ENCODE measurements at places on chromosomes 16 and 17. TPM values are rescaled to one million over a fixed set of nuclear protein-coding genes. Genes with fewer than 3 reads are reported as not detected.
A peak's percentile ranks its signal among the peaks of the same experiment; 100 is the strongest.

Gene EVI2A
- 1.6 TPM for total RNA-seq

Gene NECAB2
- 1.7 TPM for total RNA-seq

Gene ABCA9
- total RNA-seq: 4.5 TPM

GRCh38 chr17:352421-353212, at the start of gene RPH3AL:
Gene RPH3AL (minus strand): TSS chr17:352807. CDS start chr17:327543, 25,264 bp downstream.
- peak within 1 kb of the TSS; percentile 9 for H3K4me3 ChIP-seq
- peak; percentile 91 for DNase-seq
- H3K27me3 ChIP-seq: no peaks in the 10 kb centered on the region
- no peaks in the 10 kb centered on the region for H3K36me3 ChIP-seq

GRCh38 chr17:42313773-42314566, 25.7 kb downstream of the STAT5A start:
- H3K4me1 ChIP-seq: peaks cover 7% of the 10 kb centered on the region
- no peak overlapping the region for H3K4me3 ChIP-seq
- no peak for DNase-seq
- H3K27me3 ChIP-seq: no peaks in the 10 kb centered on the region

- H3K27me3 ChIP-seq: no peaks in the 10 kb centered on the region
- no peaks in the 10 kb centered on the region for H3K36me3 ChIP-seq
- no peak overlapping the region for H3K4me3 ChIP-seq
- no peak for DNase-seq
Measured at GRCh38 chr16:53827741-53828140, 123.8 kb downstream of the FTO start.

DNA sequence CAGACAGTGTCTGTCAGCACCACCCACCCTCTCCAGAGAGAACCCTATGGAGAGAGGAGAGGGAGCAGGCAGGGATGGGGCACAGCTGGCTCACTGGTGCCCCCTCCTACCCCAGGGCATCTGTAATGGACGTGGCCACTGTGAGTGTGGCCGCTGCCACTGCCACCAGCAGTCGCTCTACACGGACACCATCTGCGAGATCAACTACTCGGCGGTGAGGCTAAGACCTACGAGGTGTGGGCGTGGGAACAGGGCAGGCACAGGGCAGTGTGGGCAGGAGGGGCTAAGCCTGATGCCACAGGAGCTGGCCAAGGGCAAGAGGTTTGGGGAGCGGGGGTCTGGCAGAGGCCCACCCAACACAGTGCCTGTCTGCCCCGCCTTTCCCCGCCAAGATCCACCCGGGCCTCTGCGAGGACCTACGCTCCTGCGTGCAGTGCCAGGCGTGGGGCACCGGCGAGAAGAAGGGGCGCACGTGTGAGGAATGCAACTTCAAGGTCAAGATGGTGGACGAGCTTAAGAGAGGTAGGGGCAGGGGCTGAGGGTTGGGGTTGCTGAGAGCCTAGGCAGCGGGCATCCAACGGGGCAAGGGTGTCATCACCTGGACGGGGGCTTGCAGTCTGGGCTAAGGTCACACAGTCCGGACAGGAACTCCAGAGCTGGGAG, 15.0 kb downstream of the ITGB4 start:
- no peaks in the 10 kb centered on the region for H3K27me3 ChIP-seq
- no peaks in the 10 kb centered on the region for H3K36me3 ChIP-seq
- H3K4me1 ChIP-seq: no peaks in the 10 kb centered on the region
- DNase-seq: no peak
- no peak overlapping the region for H3K27ac ChIP-seq

DNA sequence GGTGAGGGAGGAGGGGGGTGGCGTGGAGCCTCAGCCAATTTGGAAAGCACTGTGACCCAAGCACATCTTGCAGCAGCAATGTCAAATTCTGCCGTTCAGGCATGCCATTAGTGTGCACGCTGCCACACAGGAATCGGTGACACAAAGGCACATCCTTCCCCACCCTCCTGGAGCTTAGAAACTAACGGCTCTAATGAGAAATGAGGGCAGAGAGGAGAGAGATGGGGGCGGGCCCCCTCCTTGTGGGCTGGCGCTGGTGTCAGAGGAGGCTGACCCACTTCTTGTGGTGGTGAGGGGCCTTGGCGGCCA, 94.8 kb downstream of the RTN4RL1 start:
- no peaks in the 10 kb centered on the region for H3K27me3 ChIP-seq
- DNase-seq: no peak
- peaks cover 8% of the 10 kb centered on the region for H3K4me1 ChIP-seq
- H3K36me3 ChIP-seq: no peaks in the 10 kb centered on the region
- H3K27ac ChIP-seq: no peak overlapping the region
- no peak overlapping the region for H3K4me3 ChIP-seq

DNA sequence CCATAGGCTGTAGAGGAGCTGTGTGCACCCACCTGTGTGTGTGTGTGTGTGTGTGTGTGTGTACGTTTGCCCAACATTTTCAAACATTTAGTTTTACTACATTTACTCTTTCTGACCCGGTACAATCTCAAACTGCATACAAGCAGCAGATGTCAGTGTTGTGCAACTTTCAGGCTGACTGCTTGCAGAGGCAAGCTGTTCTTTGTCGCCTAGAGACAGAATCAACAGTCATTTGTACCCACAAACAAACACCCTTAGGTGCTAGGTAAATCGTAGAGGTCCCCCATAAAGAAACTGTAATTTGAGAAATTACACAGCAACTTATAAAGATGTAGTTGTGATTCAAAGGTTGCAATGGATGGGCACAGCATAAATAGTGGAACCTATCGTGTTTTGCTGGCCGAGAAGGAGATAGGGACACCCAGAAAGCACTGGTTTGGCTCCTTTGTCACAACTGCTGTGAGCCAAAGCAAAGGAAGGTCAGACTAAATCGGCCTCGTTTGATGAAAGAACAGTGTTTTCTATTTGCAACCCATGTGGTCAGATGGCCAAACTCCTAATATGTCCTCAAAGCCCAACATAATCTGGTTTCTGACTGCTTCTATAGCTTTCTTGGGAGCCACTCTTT, 478.4 kb downstream of the TOX3 start:
- no peaks in the 10 kb centered on the region for H3K4me1 ChIP-seq
- no peaks in the 10 kb centered on the region for H3K27me3 ChIP-seq
- DNase-seq: peak; percentile 39
- no peaks in the 10 kb centered on the region for H3K36me3 ChIP-seq

- H3K4me3 ChIP-seq: peak overlapping the region; percentile 10
- no peaks in the 10 kb centered on the region for H3K4me1 ChIP-seq
- peak overlapping the region; percentile 44 for H3K27ac ChIP-seq
- no peaks in the 10 kb centered on the region for H3K27me3 ChIP-seq
- no peak for DNase-seq
- no peaks in the 10 kb centered on the region for H3K36me3 ChIP-seq
Measured at GRCh38 chr17:61398721-61399130, 917 bp upstream of the TBX2 start.

DNA sequence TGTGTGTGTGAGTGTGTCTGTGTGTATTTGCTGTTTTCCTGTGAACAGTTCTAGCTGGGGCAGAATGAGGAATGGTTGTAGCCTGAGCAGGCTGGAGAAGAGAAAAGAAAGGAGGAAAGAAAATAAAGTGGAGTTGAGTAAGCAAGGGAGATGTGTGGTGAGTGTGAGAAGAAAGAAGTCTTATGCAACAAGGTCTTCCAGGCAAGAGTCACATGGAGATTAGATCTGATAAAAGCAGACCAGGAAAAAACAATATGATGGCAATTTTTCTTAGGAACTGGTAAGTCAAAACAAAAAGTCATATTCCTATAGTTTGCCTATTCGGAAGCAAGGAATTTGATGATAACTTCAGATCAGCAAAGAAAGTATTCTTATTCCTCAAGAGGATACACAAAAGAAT, 125.0 kb downstream of the HS3ST3A1 start:
- no peak overlapping the region for H3K4me3 ChIP-seq
- no peaks in the 10 kb centered on the region for H3K36me3 ChIP-seq
- H3K27me3 ChIP-seq: peaks cover 2% of the 10 kb centered on the region
- no peak overlapping the region for H3K27ac ChIP-seq
- no peaks in the 10 kb centered on the region for H3K4me1 ChIP-seq

Data from pancreas (tissue), 10 donors.